ENCODE measurements at places on chromosomes 6 and 20. TPM values are rescaled to one million over a fixed set of nuclear protein-coding genes. Genes with fewer than 3 reads are reported as not detected.
A peak's percentile ranks its signal among the peaks of the same experiment; 100 is the strongest.

DNA sequence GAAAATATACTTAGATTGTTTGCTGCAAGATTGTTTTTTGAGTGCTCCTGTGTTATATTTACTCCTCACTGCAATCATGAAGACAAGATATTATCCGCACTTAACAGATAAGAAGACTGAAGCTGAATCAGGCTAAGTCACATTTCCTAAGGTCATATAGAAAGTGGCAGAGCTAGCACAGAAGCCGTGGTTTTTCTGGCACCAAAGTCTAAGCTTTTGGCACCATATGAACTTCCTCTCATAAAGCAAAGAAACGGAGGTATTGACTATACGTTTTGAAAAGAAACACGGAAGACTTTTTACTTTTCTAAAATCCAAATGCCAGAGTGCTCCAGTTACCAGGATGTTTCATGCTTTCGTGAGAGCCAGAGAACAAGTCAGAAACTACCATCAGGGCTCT, 9.3 kb upstream of the DTD1 start:
- no peak for DNase-seq

DNA sequence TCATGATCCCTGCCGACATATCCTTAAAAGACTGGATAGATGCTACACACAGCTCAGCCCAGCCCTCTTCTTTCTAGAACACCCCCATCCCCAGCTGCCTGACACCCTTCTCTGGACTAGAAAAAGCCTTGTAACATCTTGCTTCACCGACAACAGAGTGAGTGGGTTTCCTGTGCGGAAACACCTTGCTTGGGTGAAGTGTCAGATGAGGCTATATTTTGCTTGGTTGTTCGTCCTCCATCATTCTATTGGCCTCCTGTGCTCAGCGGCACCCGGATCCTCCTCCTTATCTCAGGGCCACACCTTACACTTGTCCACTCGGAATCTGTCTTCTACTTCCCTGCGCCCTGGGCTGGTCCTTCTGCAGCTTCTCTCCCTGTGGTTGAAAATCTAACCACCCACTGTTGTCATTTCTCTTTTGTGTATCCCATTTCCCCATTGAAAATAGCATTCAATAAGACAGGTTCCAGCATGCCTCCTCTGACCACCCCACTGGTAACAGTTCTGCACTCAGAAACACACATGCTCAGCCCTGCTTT, 101.3 kb upstream of the MLN start:
- no peak for DNase-seq

The PLCB4 gene
- polyA plus RNA-seq = 14.9 TPM

GRCh38 chr6:137717074-137718073, 149.7 kb upstream of the TNFAIP3 start:
- no peak for DNase-seq

The FAM217A gene
- 1.6 TPM for polyA plus RNA-seq

DNA sequence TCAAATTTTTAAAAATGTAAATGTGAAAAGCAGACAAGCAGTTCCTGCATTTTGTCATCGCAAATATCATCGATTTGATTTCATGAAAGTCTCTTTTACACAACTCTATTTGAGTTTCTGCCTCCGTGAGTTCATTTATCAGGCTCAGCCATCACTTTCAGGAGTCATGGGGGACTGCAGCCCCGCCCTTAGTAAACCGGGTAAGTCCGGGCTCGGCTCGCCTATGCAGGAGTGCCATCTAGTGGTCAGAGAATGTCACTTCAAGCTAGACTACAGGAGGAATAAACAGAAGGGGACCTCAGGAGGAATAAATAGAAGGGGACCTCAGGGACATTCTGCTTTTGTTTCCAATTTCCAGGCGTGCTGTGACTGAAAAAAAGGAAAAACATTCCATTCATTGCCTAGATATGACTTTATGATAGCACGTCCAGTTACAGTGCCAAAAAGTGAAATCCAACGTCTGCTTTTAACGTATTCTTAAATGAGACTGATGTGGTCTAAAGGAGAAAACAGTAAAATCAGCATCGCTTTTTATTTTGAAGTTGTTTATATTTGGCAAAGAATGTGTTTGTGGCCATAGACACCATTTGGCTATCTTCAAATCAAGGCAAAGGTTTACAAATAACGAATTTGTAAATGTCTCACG, 333.9 kb downstream of the HACE1 start:
- peak; percentile 69 for DNase-seq

- DNase-seq = no peak
Observed at GRCh38 chr20:23225407-23226060, 125.1 kb upstream of the NXT1 start.

The RIPOR2 gene
- 8.0 TPM for polyA plus RNA-seq

The CLVS2 gene
- 0.24 TPM for polyA plus RNA-seq

GRCh38 chr20:18504479-18505060, 3.2 kb upstream of the SEC23B start:
- DNase-seq = no peak

DNA sequence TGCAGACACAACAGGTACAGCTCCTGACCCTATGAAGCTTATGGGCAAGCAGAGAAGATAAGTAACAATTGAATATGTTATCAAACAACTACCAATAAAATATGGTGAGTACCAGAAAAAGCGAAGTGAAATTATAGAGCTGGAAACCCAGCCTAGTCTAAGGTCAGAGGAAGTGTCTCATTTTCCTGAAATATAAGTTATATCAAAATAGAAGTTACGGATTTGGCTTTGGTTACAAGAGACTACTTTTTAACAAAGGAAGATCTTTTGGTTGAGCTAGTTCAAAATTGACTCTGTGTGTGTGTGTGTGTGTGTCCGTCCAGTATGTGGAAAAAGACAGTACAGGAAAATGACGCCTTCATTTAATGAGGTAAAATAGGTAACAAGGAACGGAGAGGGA, 8.9 kb downstream of the STX11 start:
- DNase-seq = no peak

The TUBB1 gene
- 2.5 TPM for polyA plus RNA-seq

The GCNT2 gene
- 14.6 TPM for polyA plus RNA-seq

GRCh38 chr20:5780846-5781217, 30.6 kb downstream of the SHLD1 start:
- no peak for DNase-seq

GRCh38 chr6:108945681-108946159, 97.5 kb downstream of the ARMC2 start:
- no peak for DNase-seq

The NR2E1 gene
- not detected for polyA plus RNA-seq

The ARHGAP18 gene
- 31.9 TPM for polyA plus RNA-seq

The TPBG gene
- 28.5 TPM for polyA plus RNA-seq

The MAS1 gene
- 0.03 TPM for polyA plus RNA-seq

- DNase-seq = peak; percentile 11
Observed at GRCh38 chr6:137777687-137778075, 89.4 kb upstream of the TNFAIP3 start.

DNA sequence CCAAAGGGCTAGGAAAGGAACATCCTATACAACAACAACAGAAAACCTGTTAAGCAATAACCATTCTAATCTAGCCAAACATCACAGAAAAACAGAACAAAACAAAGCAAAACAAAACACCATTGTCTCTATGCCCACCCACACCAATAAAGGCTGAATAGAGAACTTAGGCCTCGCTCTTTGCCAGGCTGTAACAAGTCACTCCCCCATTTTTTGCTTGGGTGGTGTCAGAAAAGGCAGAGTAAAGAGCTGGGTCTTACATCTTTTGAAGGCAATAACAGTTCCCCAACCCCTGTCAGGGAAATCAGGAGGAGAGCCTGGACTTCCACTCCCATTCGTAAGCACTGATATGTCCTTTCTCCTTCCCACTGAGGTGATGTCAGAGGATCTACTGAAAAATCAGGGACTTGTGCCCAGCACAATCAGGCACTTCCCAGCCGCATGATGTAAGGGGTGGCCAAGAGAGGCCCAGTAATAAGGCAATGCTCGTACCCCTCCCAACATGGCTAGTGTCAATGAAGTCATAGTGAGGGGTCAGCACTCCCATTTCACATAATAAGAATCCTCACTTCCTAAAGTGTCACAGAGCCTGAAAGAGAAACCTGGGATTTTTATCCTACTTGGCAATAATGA, 31.0 kb downstream of the THEMIS start:
- DNase-seq = no peak

DNA sequence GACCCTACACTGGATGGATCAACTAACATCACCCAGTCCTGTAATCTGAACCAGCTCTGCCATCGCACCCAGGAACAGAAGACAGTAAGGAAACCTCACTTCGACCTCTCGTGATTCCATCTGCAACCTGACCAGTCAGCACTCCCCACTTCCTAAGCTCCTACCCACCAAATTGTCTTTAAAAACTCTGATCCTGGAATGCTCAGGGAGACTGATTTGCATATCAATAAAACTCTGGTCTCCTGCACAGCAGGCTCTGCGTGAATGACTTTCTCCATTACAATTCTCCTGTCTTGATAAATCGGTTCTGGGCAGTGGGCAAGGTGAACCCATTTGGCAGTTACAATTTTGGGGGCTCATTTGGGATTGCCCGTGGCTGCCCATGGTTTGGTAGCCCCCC, 18.3 kb upstream of the AGPAT4 start:
- no peak for DNase-seq

GRCh38 chr20:12967932-12968331, 40.8 kb upstream of the SPTLC3 start:
- no peak for DNase-seq

- DNase-seq = no peak
Observed at GRCh38 chr20:41287327-41287726, 30.2 kb downstream of the ZHX3 start.

GRCh38 chr20:32017711-32018251, 7.5 kb downstream of the CCM2L start:
- DNase-seq = peak; percentile 58

DNA sequence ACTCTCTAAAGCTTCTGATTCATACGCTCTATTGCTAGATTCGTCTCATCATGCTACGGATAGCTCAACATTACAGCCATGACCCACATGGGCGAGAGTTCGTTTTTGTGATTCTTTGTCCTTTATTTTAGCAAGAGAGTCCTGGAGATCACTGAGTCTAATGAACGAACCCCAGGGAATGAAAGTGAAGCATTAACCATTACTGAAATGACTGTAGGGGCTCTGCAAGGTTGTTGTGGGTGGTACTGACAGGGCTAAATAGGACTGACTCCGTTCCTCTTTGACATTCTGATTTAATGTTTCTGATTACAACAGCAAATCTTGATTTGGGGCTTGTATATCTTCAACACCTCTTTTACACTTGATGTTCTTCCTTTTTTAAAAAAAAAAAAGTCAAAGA, 13.7 kb upstream of the RTF2 start:
- DNase-seq = no peak

The TMEM244 gene
- polyA plus RNA-seq = not detected

DNA sequence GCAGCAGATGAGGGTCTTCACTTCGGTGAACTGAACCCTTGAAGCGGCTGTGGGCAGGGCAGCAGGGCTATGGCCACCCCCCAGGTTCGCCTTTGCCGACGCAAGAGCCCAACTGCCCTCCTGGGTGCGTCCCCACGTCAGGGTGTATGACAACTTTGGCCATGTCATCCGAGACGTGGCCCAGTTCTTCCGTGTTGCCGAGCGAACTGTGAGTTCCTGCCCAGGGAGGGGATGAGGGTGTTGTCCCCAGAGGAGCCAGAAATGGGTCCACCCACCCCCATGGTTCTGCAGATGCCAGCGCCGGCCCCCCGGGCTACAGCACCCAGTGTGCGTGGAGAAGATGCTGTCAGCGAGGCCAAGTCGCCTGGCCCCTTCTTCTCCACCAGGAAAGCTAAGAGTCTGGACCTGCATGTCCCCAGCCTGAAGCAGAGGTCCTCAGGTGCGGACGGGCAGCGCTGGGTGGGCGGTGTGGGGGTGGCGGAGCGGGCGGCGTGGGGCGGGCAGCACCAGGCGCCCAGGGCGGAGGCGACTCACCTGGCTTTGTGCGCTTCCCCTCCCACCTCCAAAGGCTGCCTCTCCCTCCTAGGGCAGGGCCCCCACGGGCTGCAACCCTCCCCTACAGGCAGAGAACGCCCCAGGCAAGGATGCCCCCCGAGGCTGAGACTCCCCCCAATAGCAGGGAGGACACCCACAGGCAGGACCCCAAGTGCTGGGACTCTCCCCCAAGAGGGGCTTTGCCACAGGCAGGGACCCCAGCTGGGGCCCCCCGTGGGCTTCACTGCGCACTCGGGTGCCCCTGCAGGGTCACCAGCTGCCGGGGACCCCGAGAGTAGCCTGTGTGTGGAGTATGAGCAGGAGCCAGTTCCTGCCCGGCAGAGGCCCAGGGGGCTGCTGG, 6.2 kb upstream of the TNFRSF6B start:
- no peak for DNase-seq

DNA sequence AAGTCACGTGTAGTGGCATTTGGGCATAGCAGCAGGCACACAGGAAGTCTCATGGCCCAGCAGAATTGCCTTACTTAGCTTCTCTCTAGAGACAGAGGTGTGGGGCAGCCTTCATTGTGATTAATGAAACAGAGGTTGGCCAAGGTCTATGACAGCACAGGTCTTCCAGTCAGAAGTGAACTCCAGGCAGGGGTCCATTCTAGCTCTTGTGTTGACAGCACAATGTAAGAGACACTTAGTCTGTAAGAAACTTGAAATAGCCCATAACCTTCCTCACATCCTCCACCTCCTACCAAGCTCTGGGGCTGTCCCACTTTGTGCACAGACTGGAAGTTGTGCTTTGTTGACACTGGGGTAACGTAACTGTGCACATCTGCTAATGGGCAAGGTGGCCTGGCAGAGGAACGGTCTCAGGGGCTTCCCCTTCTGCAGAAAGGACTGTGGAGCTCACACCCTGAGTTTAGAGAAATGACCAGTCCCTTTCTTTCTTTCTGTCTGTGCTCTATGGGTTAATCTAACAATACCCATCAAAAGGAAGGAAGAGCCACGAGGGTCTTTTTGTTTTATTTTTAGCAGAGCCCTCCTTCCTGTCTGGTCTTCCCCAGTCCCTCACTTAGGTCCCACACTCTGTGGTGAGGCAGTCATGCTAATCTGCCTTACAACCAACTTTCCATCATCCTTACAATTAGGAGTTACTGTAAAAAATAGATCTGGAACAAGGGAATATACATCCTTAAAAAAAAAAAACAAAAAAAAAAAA, 35.6 kb upstream of the TAGAP start:
- no peak for DNase-seq

GRCh38 chr6:148285205-148285604, 57.4 kb upstream of the SASH1 start:
- DNase-seq = no peak

DNA sequence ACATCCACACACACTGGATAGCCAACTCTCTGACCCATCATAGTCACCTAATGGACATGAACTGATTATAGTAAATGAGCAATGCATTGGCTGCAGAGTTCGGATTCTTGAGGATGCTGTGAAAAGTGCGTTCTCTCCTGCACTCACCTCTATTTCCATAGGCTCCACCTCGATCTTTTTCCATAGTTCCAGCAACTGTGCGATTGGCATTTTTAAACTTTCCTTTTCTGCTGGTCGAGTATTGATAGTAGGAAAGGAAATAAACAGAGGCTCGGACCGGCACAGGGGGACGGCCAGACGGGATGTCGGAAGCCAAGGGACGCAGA, 94.4 kb downstream of the RNASET2 start:
- no peak for DNase-seq
